Lower lobe of right lung (tissue), 2 donors: ENCODE measurements at places on chromosomes 7 and 10. TPM values are rescaled to one million over a fixed set of nuclear protein-coding genes. Genes with fewer than 3 reads are reported as not detected.
A peak's percentile ranks its signal among the peaks of the same experiment; 100 is the strongest.

GRCh38 chr7:26185844-26186180 lies 14.7 kb downstream of the HNRNPA2B1 start:
- H3K27me3 ChIP-seq = no peaks in the 10 kb centered on the region
- H3K4me1 ChIP-seq = peaks cover 31% of the 10 kb centered on the region
- no peak overlapping the region for H3K4me3 ChIP-seq
- H3K27ac ChIP-seq = no peak overlapping the region
- peaks cover 42% of the 10 kb centered on the region for H3K36me3 ChIP-seq

DNA sequence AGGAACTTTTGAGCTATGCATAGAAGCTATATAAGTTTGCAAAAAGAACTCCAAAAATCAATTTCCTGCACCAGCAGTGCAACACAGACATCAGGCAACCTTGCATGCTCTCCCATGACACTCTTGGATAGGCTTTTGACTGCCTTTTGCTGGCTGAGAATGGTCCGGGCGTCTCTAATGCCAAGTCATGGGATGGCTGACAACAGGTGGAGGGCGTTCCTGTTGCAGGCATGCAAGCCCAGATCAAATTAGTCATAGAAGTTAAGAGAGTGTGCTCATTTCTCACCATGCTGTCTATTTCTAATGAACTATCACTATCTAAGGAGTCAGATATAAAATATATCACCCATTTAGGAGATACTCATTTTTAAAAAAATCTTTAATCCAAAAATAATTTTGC lies 8.4 kb downstream of the PLCE1 start:
- no peak overlapping the region for H3K4me3 ChIP-seq
- no peak overlapping the region for H3K27ac ChIP-seq
- H3K4me1 ChIP-seq = peaks cover 8% of the 10 kb centered on the region

GRCh38 chr7:132100981-132101380 lies 475.3 kb downstream of the PLXNA4 start:
- no peak for DNase-seq
- no peak overlapping the region for H3K27ac ChIP-seq
- no peaks in the 10 kb centered on the region for H3K27me3 ChIP-seq
- H3K4me3 ChIP-seq = no peak overlapping the region
- H3K4me1 ChIP-seq = no peaks in the 10 kb centered on the region

DNA sequence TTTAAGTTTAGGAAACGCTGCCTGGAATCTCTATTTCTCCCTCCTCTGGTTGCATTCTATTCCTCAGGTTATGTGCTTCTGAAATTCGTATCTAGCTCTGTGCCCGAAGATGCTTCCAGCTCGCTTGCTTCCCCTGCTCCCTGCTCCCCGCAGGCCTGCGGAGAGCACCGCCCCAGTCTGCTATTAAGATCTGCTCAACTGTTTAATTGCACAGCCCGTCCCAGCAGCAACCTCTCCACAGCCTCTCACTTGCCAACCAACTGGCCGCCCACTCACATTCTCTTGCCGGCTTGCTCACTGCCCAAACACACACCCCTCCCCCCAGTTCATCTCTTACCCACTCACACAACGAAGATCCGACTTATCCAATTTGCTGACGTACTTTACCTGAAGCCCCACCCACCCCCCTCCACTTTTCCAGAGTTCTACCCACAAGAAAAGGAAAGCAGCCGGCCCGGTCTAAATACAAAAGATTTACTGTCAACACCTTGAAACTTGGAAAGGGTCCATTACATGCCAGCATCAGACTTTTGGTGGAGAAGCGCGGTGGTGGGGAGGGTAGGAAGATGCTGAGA lies 167.3 kb upstream of the KLF14 start:
- peaks cover 94% of the 10 kb centered on the region for H3K4me1 ChIP-seq
- H3K36me3 ChIP-seq = peaks cover 53% of the 10 kb centered on the region
- H3K4me3 ChIP-seq = no peak overlapping the region
- no peaks in the 10 kb centered on the region for H3K27me3 ChIP-seq

- no peaks in the 10 kb centered on the region for H3K36me3 ChIP-seq
- no peak overlapping the region for H3K27ac ChIP-seq
- H3K4me3 ChIP-seq = no peak overlapping the region
- no peaks in the 10 kb centered on the region for H3K27me3 ChIP-seq
- H3K4me1 ChIP-seq = peaks cover 18% of the 10 kb centered on the region
Measured at GRCh38 chr10:3666525-3667302, 118.3 kb downstream of the KLF6 start.

Gene ELAPOR2
- 90.8 TPM for total RNA-seq

DNA sequence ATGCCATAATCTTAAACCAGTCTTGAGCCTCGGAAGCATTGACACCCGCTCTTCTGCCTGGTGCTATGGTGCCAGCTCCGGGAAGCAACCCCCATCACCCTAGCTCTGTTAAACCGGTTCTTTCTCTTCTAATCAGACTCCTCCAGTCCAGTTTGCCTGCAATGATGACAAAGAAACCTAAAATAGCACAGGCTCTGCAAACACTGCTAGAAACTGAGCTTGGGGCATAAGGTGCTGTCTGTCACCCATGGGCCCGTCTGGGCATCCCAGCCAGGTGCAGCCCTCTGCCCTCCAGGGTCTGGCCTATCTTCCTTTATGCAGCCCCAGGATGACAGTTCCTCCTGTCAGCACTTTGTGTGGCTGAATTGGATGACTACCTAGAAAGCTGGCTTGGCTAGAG lies 14.2 kb upstream of the CAMK2G start:
- H3K4me3 ChIP-seq = no peak overlapping the region
- H3K27me3 ChIP-seq = no peaks in the 10 kb centered on the region
- H3K36me3 ChIP-seq = no peaks in the 10 kb centered on the region
- DNase-seq = no peak

Gene CXCL12
- total RNA-seq = 73.8 TPM

- no peak overlapping the region for H3K4me3 ChIP-seq
- H3K27me3 ChIP-seq = no peaks in the 10 kb centered on the region
- H3K27ac ChIP-seq = no peak overlapping the region
Measured at GRCh38 chr7:52211930-52212329, 823.5 kb upstream of the POM121L12 start.

DNA sequence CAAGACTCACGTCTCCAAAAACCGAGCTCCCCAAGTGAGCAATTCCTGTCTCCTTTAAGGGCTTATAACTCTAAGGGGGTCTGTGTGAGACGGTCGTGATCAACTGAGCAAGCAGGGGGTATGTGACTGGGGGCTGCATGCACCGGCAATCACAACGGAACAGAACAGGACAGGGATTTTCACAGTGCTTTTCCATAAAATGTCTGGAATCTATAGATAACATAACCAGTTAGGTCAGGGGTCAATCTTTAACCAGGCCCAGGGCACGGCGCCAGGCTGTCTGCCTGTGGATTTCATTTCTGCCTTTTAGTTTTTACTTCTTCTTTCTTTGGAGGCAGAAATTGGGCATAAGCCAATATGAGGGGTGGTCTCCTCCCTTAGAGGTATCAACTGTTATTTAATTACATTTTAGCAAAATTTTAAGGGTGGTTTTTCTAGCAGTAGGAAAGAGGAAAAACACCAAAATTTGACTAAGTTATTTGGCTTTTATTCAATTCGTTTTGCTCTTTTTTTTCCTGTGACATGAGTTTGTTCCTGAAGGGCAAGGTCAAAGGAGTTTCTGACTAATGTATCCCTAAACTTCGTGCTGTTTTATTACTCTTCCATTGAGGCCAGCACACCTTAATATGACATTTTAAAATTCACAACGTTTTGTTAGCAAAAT lies 121.4 kb upstream of the SEC61G start:
- H3K4me1 ChIP-seq = no peaks in the 10 kb centered on the region
- no peak for DNase-seq
- no peak overlapping the region for H3K4me3 ChIP-seq

Gene SORCS1
- total RNA-seq = 0.15 TPM

GRCh38 chr7:138618506-138618905 lies 82.7 kb downstream of the SVOPL start:
- H3K27me3 ChIP-seq = no peaks in the 10 kb centered on the region
- H3K27ac ChIP-seq = no peak overlapping the region

Gene IGF2BP3
- total RNA-seq = 2.0 TPM

DNA sequence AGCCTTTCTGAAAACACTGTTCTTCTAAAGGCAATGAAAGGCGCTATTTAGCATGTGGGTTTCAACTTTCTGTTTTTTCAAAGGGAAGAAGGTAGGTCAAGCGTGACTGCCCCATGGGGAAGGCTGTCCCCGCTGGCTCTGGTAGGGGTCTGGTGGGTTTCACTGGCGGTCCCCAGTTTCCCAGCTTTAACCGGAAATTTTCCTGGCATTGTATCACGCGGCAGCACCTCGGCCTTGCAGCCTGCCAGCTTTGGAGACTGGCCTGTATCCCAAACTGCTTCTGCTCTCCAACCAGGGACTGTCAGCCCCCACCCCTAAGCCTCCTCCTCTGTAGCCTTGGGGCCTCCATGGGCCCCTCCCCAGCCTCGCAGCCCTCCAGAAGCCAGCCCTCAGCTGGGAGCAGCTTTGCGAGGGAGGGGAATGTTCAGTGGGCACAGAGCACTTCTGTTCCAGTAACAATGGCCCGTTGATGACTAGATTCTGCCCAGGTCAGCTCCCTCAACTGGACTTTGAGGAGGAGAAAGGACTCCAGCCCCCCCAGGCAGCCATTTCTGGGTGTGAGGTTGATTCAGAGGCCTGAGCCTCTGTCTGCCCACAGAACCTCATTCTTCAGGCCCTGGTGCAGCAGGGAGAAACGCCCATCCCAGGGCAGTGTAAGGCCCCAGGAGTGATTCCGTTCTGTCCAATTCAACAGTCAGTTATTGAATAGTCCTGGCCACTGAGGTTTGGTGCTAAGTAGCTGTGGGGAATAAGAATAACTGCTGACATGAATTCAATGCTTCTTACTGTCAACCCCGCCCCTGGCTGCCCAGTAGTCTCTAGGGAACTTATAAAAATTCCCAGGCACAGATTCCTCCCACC lies 17.1 kb downstream of the CHST3 start:
- H3K4me1 ChIP-seq = peaks cover 87% of the 10 kb centered on the region
- no peak overlapping the region for H3K4me3 ChIP-seq
- no peaks in the 10 kb centered on the region for H3K27me3 ChIP-seq
- DNase-seq = no peak
- H3K27ac ChIP-seq = peak overlapping the region; percentile 33
- H3K36me3 ChIP-seq = no peaks in the 10 kb centered on the region

Gene NXPH1
- not detected for total RNA-seq

Gene BTBD16
- 0.62 TPM for total RNA-seq

DNA sequence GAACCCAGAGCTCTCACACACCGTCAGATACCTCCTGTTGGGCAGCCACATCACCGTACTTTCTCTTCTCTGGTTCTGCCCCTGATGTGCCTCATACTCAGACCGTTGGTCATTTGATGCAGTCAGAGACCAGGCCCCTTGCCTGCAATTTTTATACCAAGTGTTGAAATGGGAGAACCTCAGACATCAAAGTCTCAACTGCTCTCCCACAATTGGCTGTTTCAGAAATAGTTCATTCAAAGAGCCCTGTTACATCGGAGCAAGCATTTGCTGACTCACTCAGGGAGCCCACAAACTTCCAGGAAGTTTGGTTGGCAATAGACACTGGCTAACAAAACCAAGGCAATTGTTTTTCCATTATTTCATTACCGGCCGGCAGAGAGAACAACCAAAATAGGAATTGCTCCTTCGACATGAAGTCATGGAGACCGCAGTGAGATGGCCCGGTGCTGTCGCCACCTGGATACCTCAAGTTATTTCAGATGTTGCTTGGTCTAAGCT lies 33.5 kb upstream of the ADAM12 start:
- no peaks in the 10 kb centered on the region for H3K36me3 ChIP-seq
- DNase-seq = no peak
- no peaks in the 10 kb centered on the region for H3K27me3 ChIP-seq
- H3K4me1 ChIP-seq = no peaks in the 10 kb centered on the region
- H3K27ac ChIP-seq = no peak overlapping the region

- no peak overlapping the region for H3K4me3 ChIP-seq
- no peak for DNase-seq
- H3K27me3 ChIP-seq = no peaks in the 10 kb centered on the region
- no peaks in the 10 kb centered on the region for H3K36me3 ChIP-seq
Measured at GRCh38 chr7:153151766-153152165, 392.2 kb downstream of the ACTR3B start.

GRCh38 chr7:65798111-65799075 lies 74.5 kb upstream of the VKORC1L1 start:
- H3K4me1 ChIP-seq = no peaks in the 10 kb centered on the region
- H3K36me3 ChIP-seq = no peaks in the 10 kb centered on the region
- DNase-seq = no peak
- H3K4me3 ChIP-seq = no peak overlapping the region

GRCh38 chr7:84191842-84192241 lies 2.7 kb downstream of the SEMA3A start:
- H3K4me3 ChIP-seq = peak overlapping the region; percentile 22
- peaks cover 10% of the 10 kb centered on the region for H3K4me1 ChIP-seq
- H3K27me3 ChIP-seq = no peaks in the 10 kb centered on the region
- no peaks in the 10 kb centered on the region for H3K36me3 ChIP-seq
- DNase-seq = no peak

DNA sequence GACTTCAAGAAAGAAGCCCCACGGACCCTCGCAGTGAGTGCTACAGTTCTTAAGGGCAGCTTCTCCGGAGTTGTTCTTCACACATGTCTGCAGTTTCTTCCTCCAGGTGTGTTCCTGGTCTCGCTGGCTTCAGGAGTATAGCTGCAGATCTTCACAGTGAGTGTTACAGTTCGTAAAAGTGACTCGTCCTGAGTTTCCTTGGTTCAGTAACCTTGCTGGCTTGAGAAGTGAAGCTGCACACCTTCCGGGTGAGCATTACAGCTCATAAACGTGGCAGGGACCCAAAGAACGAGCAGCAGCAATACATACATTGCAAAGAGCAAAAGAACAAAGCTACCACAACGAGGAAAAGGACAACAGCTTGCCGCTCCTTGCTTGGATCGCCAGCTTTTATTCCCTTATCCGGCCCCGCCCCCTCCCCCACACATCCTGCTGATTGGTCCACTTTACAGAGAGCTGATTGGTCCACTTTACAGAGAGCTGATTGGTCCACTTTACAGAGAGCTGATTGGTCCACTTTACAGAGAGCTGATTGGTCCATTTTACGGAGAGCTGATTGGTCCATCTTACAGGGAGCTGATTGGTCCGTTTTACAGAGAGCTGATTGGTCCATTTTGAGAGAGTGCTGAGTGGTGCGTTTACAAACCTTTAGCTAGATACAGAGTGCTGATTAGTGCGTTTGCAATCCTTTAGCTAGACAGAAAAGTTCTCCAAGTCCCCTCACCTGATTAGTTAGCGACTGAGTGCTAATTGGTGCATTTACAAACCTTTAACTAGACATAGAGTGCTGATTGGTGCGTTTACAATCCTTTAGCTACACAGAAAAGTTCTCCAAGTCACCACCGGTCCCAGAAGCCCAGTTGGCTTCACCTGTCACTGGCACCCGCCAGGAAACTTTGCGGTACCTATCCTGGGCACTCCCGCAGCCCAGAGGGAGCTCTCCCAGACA lies 165.3 kb downstream of the AGMO start:
- H3K4me3 ChIP-seq = no peak overlapping the region
- H3K4me1 ChIP-seq = no peaks in the 10 kb centered on the region
- no peaks in the 10 kb centered on the region for H3K36me3 ChIP-seq
- no peaks in the 10 kb centered on the region for H3K27me3 ChIP-seq
- no peak for DNase-seq

GRCh38 chr7:29457565-29458011 lies 106.0 kb upstream of the PRR15 start:
- no peaks in the 10 kb centered on the region for H3K27me3 ChIP-seq
- H3K4me1 ChIP-seq = no peaks in the 10 kb centered on the region
- no peak overlapping the region for H3K4me3 ChIP-seq
- H3K36me3 ChIP-seq = no peaks in the 10 kb centered on the region

GRCh38 chr7:17671956-17672355 lies 268.3 kb downstream of the SNX13 start:
- H3K4me1 ChIP-seq = no peaks in the 10 kb centered on the region
- no peak for DNase-seq
- no peak overlapping the region for H3K27ac ChIP-seq
- no peaks in the 10 kb centered on the region for H3K27me3 ChIP-seq
- no peaks in the 10 kb centered on the region for H3K36me3 ChIP-seq
- no peak overlapping the region for H3K4me3 ChIP-seq

GRCh38 chr10:24162206-24162985 lies 46.5 kb upstream of the KIAA1217 start:
- no peaks in the 10 kb centered on the region for H3K36me3 ChIP-seq
- no peak for DNase-seq
- no peak overlapping the region for H3K4me3 ChIP-seq
- H3K27ac ChIP-seq = no peak overlapping the region
- no peaks in the 10 kb centered on the region for H3K4me1 ChIP-seq
